ENCODE measurements at places on chromosomes 5 and 9. TPM values are rescaled to one million over a fixed set of nuclear protein-coding genes. Genes with fewer than 3 reads are reported as not detected.

Gene PCDHGB1
- total RNA-seq = 0.25 TPM

Gene CDKN2AIPNL
- total RNA-seq = 26.0 TPM

GRCh38 chr5:139232147-139232724 lies 34.1 kb upstream of the SIL1 start:
- DNase-seq = peak; percentile 14
- no peak overlapping the region for H3K4me3 ChIP-seq
- H3K4me1 ChIP-seq = no peaks in the 10 kb centered on the region
- no peaks in the 10 kb centered on the region for H3K36me3 ChIP-seq
- H3K27me3 ChIP-seq = no peaks in the 10 kb centered on the region
- no peak overlapping the region for H3K27ac ChIP-seq

DNA sequence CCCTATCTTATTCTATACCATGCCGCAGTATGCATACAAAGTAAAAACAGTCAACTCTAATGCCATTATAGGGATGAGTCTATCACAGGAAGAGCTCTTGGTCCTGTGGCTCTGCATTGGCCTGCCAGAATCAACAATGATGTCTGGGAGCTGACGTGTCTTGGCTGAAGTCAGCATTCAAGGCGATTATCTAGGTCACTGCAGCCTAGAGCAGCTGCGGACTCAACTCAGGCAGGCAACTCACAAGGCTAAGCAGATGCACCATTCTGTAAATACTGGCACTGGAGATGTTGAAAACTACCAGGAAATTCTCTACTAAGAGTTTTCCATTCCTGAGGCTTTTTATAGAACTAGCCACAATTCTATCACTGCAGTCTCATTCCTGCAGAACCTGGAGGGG lies 13.3 kb downstream of the SPATA9 start:
- H3K4me3 ChIP-seq = no peak overlapping the region
- H3K27me3 ChIP-seq = no peaks in the 10 kb centered on the region
- peak overlapping the region; percentile 23 for H3K27ac ChIP-seq
- no peaks in the 10 kb centered on the region for H3K36me3 ChIP-seq

DNA sequence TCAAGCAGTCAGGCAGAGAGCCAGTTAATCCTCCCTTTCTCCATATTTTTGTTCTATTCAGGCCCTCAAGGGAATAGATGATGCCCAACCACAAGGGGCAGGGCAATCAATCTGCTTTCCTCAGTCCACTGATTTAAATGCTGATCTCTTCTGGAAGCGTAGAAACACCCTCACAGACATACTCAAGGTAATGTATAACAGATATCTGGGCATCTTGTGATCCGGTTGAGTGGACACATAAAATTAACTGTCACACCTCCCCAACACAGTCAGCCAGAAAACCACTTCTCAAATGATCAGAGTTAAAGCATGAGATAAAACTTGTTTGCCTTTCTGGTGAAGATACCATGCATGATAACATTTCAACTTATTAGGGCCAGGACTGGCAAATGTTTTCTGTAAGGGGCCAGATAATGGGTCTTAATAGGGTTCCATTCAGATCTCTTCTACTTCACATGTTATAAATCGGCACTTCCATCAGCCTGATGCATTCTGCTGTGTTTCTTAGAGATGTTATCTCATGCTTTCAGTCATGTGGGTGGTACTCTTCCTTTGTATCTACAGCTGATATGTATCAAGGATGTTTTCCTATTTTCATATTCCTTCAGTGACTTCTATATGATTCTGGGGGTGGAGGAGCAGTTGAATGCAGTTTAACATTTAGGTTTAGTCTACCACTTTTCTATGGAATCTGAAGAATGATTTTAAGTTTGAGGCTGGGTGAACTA lies 58.9 kb upstream of the CNTLN start:
- no peaks in the 10 kb centered on the region for H3K4me1 ChIP-seq
- H3K4me3 ChIP-seq = no peak overlapping the region
- no peak for DNase-seq
- no peaks in the 10 kb centered on the region for H3K27me3 ChIP-seq

GRCh38 chr5:66382152-66382551 lies 214.0 kb upstream of the MAST4 start:
- DNase-seq = no peak
- no peaks in the 10 kb centered on the region for H3K4me1 ChIP-seq
- H3K4me3 ChIP-seq = no peak overlapping the region
- H3K27me3 ChIP-seq = no peaks in the 10 kb centered on the region
- H3K27ac ChIP-seq = no peak overlapping the region
- no peaks in the 10 kb centered on the region for H3K36me3 ChIP-seq

Data from GM23248 (cell line).